ENCODE measurements at places on chromosomes 3 and 15.

DNA sequence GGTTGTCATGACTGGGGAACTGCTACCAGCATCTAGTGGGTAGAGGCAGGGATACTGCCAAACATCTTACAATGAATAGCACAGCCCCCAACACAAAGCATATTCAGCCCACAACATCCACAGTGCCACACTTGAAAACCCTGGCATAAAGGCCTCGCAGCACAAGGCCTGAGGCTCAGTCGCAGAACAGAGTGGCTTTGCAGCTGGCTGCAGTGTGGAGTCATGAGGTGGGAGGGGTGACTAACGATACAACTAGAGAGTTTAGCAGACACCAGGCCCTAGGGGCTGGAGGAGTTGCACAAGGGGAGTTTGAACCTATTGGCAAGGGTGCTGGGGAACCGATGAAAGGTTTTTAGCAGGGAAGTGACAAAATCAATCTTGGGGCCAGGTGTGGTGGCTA lies 32.1 kb downstream of the GRK7 start:
- no peak for DNase-seq

DNA sequence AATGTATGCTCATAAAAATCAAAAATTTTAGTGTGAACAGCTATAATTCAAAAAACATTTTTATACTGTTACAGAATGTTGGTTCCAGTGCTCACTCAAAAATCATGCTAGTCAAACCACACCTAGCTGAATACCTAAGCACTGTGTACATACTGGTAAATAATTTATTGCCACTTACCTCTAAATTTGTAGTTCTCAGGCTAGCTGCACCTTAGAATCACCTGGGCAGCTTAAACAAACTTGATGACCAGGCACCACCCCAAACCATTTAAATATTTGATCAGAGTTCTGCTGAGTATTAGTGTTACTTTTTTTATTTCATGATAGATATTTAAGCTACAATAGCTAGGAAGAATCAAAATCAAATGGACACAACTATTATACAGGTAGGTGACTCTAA lies 32.3 kb upstream of the TMCO5A start:
- no peak for DNase-seq

DNA sequence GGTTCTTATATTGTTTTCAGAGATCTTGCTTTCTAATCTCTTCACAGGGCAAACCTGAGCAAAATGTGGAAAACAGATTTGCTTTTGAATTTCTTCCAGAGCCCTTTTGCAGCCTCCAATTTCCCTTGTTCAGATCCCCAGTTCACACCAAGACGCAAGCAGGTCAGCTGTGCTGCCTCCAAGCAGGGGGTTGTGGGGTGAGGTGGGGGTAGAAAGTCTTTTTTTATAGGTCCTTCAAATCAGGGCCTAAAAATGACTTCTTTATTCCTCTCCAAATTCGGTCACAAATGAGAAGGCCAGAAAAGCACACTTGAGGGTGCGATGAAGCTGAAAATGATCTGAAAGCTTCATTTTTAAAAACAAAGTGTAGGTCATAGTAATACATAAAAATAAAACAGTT lies 26.3 kb upstream of the AVEN start:
- DNase-seq: no peak

DNA sequence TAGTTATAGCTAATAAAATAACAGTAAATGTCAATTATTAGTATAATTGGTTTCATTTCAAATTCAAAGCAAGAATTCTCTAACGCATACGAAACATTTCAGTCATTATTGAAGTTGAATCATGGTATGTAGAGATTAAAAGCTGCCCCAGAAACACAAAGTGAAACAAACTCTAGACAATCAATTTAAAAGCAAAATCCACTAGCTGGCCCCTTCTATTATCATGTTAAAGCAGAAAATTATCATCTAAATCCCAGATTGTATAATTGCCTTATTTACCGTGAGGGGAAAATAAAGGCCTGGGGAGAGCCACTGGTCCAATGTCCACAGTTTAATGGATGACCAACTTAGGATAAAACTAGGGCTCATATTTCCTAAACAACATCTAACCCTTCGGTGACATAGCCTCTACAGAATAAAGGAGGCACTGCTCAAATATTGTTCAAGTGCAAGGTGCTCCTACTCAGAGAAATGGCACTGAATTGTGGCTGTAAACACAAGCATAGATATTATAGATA lies 110.9 kb upstream of the THRB start:
- no peak for DNase-seq

DNA sequence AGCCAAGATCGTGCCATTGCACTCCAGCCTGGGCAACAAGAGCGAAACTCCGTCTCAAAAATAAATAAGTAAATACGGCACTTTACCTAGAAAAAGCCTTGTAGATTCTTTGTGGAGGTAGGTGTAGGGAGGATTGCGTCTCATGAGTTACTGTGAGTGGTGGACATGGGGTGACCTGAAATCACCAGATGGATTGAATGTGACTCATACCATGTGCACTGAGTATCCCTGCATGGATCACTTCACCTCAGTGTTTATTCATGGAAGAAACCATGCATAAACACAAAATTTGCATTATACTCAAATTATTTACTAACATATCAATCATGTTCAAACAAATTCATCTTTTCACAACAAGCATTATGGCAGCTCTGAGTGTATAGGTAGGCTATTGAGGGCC lies 55.9 kb downstream of the MRPS25 start:
- no peak for DNase-seq

- no peak for DNase-seq
Observed at GRCh38 chr3:58638591-58638990, 28.0 kb downstream of the FAM3D start.

- DNase-seq: no peak
Observed at GRCh38 chr15:60379525-60380274, 18.1 kb downstream of the ANXA2 start.

DNA sequence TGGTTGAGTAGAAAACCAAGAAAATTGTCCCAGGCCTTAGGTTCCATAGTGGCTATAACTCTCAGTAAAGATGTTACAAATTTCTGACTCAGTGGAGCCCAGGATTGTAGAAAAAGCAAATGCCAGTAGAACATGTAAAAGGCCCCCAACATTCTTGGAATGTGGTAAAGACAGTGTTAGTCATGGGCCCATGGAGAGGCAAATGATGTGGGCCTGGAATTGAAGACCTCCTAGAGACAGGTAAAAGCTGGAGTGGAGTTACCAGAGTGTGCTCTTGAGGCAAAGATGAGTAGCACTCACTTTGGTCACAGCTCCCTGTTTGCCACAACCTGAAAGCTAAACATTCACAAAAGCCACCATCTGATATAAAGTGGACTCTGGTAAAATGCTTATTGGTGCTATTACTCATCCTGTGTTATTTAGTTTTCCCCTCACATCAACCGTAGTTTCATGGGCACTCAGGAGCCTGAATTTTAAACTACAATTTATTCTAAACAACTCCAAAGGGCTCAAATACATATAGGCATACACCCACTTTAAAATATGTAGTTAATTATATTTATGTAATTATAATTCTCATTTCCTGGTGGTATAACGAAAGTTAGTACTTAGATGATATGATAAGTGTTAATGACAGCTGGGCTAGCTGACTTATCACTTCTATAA lies 359.6 kb upstream of the NECTIN3 start:
- no peak for DNase-seq

GRCh38 chr3:187069857-187070516 lies 69.3 kb downstream of the RPL39L start:
- no peak for DNase-seq

DNA sequence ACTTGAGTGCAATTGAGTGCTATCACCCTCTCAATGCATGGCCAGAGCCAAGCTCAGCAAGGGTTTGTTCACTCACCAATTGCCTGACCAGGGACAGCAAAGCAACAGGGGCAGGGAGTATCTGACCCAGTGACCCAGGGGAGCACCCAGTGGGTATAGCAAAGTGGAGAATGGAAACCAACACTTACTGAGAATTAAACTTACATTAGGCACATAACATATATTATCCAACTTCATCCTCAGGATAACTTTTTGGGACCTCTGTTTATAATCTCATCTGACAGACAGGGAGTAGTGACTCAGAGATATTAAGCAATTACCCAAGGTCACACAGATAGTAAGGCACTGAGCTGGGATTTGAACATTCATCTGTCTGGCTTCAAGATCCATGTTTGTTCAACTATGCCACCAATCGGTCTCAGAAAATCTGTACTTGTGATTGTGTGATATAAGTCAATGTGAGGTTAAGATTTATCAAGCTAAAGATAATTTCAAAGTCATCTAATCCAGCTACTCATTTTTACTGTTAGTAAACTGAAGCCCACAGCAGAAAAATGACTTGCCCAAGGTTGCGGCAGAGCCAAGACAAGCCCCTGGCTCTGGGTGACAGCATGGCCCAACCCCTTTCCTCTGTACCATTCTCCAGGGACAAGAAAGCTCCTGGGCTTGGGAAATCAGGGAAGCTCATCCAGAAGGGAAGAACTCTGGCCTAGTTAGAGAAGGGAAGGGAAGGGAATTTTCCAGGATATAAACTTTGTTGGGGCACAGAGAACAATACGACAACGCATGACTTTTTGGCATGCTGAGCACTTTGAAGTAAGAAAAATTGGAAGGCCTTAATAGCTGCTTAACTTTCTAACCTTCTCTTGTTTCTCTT lies 138.0 kb upstream of the SMAD3 start:
- DNase-seq: no peak

GRCh38 chr15:69562564-69562963 lies 109.9 kb downstream of the RPLP1 start:
- no peak for DNase-seq

GRCh38 chr3:130950641-130951040 lies 56.8 kb downstream of the ATP2C1 start:
- DNase-seq: no peak

GRCh38 chr3:124986192-124987143 lies 51.9 kb upstream of the MUC13 start:
- no peak for DNase-seq

- DNase-seq: peak; percentile 9
Observed at GRCh38 chr3:27345493-27345892, 23.7 kb downstream of the NEK10 start.

GRCh38 chr3:73073091-73073707 lies 11.7 kb downstream of the EBLN2 start:
- DNase-seq: no peak

GRCh38 chr3:78048698-78049097 lies 1008.8 kb downstream of the ROBO2 start:
- DNase-seq: no peak

DNA sequence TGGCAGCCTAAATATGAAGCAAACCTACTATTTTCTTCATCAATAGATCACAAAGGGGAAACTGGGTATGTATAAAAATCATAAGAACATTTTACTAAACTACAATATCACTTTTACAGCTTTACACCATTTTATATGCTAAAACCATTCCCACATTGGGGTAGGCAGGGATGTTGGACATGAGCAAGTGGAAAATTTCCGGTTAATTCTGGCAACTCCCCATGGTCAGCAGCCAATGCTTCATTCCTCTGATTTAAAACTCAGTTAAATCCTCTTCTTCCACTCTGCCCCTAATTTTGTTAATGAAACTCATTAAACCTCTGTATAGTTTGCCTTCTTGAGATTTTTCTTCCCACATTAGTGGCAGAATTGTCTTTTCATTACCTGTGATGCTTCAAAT lies 552.5 kb upstream of the NECTIN3 start:
- no peak for DNase-seq

DNA sequence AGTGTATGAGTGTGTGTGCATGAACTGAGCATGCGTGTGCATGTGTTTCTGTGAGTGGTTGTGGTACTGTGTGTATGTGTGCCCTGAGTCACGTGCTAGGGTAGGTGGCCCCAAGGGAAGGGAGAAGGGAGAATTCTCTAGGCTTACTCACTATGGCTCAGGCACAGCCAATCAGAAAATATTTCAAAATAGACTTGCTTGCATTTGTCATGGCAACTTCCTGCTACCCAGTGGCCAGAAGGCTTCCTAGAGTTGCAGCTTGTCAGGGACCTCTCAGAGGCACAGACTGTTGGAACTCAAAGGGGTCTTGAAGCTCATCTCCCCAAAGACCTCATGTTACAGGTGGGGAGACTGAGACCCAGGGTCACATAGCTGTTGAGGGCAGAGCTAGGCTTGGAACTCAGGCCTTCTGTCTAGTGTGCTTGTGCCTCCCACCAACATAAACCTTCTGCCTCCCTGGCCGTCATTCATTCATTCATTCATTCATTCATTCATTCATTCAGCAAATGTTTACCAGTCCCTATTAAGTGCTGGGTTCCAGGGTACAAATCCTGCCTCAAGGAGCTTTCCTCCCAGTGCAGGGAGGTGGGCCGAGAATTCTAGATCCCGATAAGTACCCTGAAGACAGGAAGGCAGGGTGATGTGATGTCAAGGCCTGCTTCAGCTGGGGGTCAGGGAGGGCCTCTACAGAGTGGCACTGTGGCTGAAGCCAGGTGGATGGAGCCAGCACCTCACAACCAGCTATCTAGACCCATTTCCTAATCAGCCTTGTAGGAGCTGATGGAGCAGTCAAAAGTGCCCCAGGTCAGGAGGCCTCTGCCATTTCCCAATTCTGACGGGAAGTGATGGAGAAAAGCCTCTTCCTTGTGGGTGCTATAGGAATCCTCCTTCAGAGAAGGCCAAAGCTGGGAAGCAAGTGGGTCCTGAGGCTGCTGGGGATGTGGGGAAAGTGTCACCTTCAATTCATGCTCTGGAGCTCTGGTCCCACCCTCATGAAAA lies 10.9 kb upstream of the RFT1 start:
- DNase-seq: no peak

DNA sequence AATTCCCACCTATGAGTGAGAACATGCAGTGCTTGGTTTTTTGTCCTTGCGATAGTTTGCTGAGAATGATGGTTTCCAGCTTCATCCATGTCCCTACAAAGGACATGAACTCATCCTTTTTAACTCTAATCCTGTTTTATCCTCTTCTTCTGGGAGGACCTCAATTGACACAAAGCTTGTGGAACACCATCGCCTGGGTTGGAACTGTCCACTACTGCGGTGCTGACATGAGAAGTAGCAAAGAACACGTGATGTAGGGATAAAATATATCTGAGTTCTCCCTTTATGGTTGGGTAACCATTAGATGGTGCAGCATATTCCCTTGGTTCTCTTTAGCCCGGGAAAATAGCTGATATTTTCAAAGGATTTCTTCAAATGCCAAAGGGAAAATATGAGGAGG lies 105.3 kb upstream of the TOPAZ1 start:
- no peak for DNase-seq

DNA sequence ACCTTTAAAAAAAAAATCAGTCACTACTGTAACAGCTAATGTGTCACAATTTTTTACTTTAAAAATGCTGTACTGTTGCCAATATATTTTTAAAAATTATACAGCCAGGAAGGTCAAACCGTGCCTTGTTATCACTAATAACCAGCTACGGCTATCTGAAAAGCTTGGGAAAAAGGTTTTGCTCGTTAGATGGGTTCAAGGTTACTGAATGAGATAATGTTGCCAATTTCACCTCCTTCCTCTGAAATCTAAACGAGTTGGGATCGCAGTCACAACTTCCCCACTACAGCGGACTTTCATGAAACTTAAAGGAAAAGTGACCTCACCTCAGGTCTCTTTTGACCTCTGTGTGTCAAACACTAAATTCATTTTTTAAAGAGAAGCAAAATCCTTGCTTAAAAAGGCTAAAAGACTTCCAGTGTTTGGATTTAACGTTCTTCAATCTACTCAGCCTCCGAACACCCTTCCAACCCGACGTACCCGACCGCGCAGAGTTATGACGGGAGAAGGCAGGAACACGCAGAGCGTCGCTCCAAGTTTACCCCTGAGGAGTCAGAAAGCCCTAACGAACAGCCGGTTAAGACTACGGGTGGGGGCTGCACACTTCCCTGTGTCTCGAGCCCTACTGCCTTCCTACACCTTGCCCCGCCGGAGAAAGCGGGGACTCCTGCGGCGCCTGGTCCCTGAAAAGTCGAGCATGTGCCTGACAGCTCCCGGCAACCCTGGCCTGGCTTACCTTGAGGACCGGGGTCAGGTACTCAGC lies 860 bp downstream of the ATG3 start:
- DNase-seq: peak; percentile 43

GRCh38 chr3:36302158-36302509 lies 78.2 kb upstream of the STAC start:
- no peak for DNase-seq
